ENCODE measurements at places on chromosomes 1 and 21.

- DNase-seq: no peak
Observed at GRCh38 chr1:1146596-1146995, 27.1 kb upstream of the TTLL10 start.

DNA sequence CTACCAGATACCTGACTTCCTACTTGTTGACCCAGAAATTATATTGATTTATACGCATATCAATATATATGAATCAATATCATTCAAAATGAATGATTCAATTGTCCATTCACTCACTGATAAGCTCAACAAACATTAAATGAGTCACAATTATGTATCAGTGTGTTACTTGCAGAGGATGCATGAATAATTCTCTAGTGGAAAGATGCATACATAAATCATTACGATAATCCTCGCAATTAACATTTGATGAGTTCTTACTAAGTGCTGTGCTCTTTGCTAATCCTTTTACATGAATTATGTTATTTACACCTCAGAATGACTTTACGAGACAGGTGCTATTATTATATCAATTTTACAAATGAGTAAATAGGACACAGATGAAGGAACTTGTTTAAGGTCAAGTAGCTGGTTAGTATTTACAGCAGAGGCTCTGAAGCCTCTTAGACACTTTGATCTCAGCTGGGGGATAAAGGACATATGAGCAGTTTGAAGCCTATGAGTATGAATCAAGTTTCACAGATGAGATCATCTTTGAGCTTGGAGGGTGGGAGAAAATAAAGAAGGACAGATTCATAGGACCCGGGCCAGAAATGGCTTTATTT is 112.8 kb upstream of the ADAMTS5 start:
- DNase-seq: no peak

DNA sequence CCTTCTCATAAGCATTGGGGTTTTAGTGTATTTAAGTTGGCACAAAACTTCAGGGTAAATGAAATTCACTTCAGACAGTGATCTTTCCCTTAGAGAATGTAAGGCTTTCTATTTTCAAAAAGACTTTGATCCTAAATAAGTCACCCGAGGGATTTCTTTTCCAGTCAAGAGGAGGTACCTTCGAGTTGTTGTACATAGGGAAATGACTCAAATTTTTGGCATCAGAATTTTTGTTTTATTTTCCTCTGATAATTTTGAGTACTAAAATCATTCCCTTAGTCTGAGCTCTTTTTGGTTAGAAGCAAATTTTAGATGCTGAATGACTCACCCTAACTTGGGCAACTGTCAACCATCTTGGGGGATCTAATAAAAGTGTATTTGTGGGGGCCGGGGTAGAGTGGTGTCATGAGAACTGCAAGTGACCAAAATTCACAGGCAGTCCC is 193.9 kb downstream of the DHRS3 start:
- DNase-seq: no peak

DNA sequence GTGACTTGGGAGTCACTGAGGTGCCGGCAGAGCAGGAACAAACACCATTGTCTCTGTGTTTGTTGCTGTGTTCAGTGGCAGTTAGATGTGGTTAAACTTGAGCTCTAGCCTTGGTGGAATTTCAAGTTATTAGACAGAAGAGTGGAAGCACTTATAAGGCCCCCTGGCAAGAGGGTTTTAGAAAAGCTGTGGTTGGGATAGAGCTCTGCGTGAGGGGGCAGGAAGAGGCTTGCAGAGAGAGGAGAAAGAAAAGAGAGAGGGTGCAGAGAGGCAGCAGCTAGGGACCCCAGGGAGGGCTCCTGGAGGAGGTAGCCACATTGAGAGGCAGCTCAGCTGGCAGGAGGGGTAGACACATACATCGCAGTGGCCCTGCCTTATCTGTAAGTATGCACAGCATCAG is 128.2 kb downstream of the GALNT2 start:
- no peak for DNase-seq

DNA sequence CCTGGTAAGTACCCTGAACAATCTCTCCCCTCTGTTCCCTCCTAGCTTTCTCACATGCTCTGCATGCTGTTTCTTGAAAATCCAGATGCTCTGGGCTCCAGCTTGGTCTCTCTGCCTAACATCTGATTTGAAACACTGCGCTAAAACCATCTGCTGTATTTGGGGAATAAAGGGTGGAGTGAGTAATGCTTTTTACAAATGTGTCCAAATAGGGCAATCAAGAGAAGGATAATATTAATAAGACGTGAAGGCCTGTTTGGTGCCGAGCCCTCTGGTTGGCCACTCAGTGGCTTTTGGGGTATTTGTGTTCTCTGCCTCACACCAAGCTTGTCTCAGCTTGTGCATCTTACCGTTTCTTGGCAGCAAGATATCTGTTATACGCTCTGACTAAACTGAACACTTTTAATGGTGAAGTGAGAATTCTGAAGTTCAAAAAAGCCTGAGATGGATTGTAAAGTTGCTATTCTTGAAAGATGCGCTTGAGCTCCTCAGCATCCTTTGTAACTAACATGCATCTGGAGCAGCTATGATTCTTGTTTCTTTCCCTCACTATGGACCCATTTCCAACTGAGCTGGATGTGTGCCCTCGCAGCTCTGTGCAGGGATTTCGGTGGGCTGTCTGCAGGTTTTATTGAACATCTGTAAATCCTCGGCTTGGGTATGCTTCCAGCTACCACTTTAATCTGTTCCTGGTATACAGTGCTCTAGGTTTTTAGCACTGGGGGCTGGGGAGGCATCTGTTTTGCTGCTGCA is 269.4 kb downstream of the RWDD3 start:
- no peak for DNase-seq

DNA sequence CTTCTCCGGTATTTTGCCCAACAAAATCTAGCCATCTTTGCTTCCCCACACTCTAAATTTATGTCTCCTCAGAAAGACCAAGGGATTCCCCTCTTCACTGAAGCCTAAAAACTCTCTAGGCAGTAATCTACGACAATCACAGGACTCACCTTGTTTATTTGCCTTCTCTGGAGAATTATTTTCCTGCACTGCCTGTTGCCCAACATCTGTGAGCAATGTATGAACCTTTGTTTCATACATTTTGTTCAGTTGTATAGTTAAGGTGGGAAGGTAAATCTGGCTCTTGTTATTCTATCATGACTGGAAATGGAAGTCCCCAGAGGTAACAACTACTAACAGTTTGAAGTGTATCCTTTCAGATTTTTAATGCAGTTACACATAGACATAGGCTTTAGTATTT is 2.2 kb downstream of the COPA start:
- DNase-seq: no peak

- no peak for DNase-seq
Observed at GRCh38 chr21:21921410-21922232, 923.4 kb downstream of the NCAM2 start.

GRCh38 chr1:168918860-168919741 is 187.4 kb upstream of the ATP1B1 start:
- DNase-seq: no peak

- no peak for DNase-seq
Observed at GRCh38 chr21:34075760-34076660, 2.6 kb downstream of the MRPS6 start.

DNA sequence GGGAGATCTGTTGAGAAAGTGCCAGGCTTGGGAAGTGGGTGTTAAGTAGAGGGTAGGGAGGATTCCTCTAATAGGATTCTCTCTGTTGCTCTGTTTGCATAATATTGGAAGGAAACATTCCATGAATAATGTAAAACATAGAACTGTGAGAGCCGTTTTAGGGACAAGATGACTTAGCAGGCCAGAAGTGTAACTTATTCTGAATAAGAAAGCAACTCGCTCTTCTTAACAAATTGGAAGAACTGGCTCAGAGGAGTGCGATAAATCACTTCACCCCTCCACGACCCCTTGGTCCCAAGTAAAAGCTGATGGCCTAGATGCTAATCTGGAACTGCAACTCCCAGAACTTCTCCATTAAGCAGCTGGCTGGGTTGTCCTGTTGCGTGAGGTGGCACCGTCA is 19.1 kb downstream of the SIM2 start:
- no peak for DNase-seq

- DNase-seq: no peak
Observed at GRCh38 chr1:206898089-206898914, 1.1 kb downstream of the IL24 start.

- DNase-seq: no peak
Observed at GRCh38 chr1:147913362-147913942, 10.9 kb downstream of the GJA8 start.

- DNase-seq: no peak
Observed at GRCh38 chr21:17929510-17929909, 110.4 kb upstream of the C21orf91 start.

DNA sequence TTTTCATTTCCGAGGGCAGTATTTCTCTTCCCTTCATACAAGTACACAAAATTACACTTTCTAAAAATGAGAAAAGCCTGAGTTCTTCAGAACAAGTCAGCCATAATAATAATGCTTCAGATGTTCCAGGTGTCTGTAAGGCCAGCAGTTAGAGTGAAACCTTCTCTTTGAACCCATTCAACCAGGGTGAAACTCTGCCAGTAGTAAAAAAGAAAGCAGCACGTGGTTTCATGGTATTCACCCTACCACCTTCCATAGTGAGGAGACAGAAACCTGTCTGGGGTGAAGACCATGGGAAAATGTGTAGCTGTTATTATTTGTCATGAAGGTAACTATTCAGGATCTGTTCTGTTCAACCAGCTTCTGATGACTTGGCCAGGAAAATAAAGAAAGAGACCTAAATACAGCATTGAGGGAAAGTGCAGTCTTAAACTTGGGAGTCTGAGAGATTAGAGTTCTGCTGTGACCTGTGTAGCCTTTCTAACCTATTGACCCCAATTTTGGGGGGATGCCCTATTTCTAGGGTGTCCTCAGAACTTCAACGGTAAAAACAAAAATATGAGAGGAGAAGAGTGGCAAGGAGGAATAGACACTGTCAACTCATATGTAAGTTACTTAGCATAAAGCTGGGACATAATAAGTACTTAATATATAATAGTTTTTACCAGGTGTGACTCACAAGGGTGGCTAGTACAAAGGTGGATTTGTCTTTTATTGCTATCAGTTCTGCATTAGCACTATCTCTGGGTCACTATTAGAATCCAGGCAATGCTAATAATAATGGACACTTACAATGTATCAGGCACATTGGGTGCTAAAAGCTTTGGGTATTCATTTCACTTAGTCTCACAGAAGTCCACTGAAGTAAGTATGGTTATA is 70.0 kb upstream of the TNFSF4 start:
- DNase-seq: no peak

- no peak for DNase-seq
Observed at GRCh38 chr1:168218658-168219057, 7.1 kb upstream of the SFT2D2 start.

- no peak for DNase-seq
Observed at GRCh38 chr1:246418565-246419312, 88.3 kb downstream of the SMYD3 start.

- no peak for DNase-seq
Observed at GRCh38 chr1:2557482-2558400, 1.6 kb downstream of the TNFRSF14 start.

GRCh38 chr1:180560200-180560867 is 1.6 kb downstream of the OVAAL start:
- DNase-seq: no peak

DNA sequence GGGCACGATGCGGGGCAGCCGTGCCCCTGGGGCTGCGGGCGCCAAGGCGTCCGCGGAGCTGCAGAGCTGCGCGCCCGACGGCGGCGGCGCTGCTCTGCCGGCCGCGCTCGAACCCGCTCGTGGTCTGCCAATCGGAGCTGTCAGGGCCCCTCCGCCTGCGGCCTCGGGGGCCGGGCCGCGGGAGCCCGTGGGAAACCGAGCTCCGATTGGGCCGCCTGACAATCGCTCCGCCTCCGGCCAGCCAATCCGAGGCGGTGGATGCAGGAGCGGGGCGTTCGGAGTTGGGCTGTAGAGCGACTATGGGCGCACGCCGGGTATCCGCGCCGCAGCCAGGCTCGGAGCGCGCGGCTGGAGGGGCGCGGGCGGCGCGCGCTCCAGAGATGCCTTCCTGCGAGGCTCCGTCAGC is 100.5 kb upstream of the SOD1 start:
- DNase-seq: peak; percentile 5

DNA sequence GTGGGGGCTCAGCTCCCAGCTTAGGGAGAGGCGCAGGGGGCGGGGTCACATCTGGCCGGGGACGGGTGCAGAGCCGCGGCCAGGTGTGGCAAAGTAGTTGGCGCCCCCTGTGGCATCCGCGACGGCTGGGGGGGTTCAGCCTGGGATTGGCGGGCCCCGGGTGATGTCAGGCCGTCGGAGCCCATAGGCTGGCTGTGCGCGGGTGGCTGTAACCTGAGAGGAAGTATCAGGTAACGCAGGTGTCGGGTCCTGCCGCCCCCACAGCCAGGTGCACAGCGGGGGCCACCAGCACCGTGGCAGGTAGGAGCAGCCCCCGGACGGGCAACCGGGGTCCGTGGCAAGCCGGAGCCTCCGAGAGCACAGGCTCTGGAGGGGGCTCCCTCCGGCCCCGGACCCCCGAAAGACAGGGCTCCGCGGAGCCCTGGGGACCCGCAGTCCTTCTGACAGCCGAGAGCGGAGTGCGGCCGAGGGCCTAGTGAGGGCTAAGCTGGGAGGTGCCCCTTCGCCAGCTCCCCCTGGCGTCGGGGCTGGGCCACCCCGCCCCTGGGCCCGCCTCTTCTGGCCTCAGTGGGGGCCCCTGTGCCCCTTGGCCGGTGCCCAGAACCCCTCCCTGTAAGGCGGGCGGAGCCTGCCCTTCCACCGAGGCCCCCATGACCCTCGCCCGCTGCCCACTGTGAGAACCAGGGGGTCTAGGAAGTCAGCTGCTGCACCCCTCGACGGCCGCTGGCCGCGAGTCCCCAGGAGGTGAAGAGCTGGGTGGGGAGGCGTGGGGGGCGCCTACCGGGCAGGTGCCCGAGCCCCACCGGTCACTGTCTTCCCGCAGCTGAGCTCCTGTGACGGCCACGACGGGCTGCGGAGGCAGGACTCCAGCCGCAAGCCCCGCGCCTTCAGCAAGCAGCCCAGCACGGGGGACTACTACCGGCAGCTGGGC is 17.9 kb downstream of the TNFRSF25 start:
- no peak for DNase-seq

- no peak for DNase-seq
Observed at GRCh38 chr1:224054611-224055010, 59.3 kb upstream of the FBXO28 start.

- no peak for DNase-seq
Observed at GRCh38 chr1:81111818-81112217, 688.9 kb upstream of the ADGRL2 start.

DNA sequence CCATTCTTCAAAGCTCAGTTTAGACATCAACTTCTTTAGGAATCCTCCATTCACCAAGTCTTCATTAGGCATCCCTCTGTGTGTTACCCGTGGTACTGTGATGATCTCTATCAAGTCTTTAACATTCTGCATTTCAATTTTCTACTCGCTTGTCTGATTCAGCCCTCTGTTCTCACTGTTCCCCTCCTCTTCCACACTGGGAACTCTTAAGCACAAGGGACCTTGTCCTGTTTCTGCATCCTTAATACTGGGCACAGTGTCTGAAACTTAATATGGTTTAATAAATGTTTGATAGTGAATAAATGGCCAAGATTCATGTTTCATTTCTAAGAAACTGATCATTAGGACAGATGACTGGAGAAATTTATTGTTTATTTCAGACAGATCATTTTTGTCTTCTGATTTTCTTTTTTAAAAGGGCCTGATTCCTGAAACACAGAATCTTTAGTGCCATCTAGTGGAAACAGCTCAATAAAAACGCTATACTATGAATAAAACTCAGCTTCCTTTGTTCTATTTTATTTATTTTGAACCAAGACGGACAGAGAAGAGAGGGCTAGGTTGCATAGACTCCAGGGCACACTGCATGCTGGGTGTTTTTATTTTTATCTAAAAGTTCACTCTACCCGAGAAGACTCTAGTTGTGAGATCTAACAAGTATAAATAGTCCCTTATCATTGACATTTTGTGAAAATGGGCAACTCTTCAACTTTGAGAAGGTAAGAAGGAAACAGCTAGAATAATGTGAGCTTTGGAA is 7.0 kb upstream of the TRIM45 start:
- DNase-seq: peak; percentile 45
